ENCODE measurements at places on chromosomes 16 and 17.

- DNase-seq = peak; percentile 60
Observed at GRCh38 chr17:44911133-44912001, 3.9 kb downstream of the GFAP start.

DNA sequence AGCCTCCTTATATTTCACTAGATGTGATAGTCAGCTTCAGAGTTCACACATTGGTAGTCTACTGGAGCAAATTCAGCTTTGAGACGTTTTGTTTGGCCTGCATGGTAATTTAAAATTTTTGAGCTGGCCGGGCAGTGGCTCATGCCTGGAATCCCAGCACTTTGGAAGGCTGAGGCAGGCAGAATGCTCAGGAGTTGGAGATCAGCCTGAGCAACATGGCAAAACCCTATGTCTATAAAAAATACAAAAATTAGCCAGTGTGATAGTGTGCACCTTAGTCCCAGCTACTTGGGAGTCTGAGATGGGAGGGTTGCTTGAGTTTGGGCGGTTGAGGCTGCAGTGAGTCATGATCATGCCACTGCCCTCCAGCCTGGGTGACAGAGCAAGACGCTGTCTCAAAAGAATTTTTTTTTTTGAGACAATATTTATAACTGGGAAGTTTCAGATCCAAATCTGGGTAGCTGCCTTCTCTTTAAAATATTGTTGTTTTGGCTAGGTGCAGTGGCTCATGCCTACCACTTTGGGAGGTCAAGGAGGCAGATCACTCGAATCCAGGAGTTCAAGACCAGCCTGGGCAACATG, 4.8 kb upstream of the BLMH start:
- DNase-seq = no peak

DNA sequence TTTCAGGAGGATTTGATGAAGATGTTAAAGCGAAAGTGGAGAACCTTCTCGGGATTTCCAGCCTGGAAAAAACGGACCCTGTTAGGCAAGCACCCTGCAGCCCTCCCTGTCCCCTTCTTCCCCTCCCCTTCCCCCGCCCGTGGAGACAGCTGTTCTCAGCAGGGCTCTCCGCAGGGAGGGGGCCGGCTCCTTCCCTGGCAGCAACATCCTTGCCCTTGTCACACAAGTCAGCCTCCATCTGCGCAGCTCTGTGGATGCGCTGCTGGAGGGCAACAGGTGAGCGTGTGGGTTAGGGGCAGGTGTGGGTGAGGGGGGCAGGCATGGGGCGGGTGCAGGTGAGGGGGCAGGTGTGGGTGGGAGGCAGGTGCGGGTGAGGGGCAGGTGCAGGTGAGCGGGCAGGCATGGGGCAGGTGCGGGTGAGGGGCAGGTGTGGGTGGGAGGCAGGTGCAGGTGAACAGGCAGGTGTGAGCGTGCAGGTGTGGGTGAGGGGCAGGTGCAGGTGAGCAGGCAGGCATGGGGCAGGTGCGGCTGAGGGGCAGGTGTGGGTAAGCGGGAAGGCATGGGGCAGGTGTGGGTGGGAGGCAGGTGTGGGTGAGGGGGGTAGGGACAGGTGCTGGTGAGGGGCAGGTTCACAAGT, 9.4 kb downstream of the CYBC1 start:
- DNase-seq = no peak

- DNase-seq = no peak
Observed at GRCh38 chr17:20159406-20160069, 150.4 kb downstream of the SPECC1 start.

- no peak for DNase-seq
Observed at GRCh38 chr16:48822431-48822830, 212.5 kb upstream of the N4BP1 start.

DNA sequence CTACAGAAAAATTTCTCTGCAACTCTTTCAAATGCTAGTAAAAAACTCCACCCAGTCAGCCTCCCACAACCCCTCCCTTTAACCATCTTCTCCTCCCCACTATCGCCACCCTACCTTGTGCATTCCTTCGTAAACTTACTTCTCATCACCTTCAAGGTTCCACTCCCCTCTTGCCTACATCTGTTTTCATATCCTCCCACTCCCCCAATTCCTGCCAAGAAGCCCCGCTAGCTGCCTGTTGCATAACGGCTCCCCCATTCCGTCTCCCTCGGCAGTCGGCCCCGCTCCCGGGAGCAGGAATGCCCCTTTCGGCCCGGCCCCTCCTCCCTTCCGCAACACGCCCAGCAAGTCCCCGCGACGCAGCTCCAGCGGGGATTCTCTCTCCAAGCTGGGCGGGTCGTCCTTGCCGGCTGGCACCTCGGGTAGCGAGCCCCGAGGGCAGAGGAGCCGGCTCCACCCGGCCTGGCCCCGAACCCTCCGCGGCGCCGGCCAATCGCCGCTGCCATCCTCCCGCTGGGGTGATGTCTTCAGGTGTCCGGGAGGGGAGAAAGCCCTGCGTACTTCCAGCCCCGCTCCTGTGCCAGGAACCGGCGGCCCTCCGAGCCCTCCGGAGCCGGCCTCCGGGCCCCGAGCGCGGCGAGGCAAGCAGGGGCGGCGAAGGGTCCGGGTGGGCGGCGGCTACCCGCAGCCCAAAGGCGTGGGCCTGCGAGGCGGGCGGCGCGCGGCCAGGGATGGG, 1.5 kb downstream of the PHLPP2 start:
- peak; percentile 54 for DNase-seq

GRCh38 chr17:70119983-70120382, 45.0 kb downstream of the KCNJ16 start:
- DNase-seq = no peak

DNA sequence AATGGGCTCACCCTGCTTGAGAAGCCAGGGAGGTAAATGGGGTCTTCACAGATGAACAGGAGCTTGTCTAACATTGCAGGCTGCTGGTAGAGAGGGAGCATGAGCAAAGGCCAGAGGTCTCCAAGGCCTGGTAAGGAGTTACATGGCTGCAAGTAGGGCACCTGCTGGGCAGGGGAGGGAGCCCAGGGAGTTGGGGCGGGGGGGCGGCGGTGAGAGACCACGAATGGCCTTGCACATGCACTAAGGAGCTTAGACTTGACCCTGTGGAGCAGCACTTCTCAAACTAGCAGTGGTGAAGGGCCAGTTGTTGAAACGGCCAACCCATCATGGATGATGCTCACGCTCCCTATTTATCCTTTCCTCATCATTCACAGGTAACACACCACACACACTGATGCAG, 38.4 kb downstream of the ERN1 start:
- DNase-seq = no peak

DNA sequence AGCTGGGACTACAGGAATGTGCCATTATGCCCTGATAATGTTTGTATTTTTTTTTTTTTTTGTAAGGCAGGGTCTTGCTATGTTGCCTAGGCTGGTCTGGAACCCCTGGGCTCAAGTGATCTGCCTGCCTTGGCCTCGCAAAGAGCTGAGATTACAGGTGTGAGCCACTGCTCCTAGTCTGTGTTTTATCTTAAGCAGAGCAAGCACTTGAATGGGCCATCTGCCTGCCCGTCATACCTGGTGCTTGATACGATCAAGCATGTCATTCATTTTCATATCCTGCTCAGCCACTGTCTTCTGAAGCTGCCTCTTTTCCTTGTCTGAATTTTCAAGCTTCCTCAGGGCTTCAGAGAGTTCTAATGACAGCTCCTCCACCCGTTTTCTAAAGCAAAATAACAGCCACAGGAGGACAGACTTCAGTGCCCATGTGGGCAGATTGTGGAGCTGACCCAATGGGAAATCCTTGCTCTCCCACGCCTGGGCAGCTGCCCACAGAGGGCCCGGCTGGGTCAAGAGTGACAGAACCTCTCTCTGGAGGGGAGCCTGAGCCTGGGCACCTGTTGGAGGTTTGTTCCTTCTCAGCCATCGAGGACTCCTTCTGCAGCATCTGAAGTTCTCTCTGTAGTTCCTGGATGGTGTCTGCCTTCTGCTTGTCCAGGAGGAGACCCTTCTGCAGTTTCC, 36.5 kb downstream of the DHX38 start:
- DNase-seq = no peak

GRCh38 chr17:27072885-27073284, 221.0 kb upstream of the WSB1 start:
- DNase-seq = no peak

DNA sequence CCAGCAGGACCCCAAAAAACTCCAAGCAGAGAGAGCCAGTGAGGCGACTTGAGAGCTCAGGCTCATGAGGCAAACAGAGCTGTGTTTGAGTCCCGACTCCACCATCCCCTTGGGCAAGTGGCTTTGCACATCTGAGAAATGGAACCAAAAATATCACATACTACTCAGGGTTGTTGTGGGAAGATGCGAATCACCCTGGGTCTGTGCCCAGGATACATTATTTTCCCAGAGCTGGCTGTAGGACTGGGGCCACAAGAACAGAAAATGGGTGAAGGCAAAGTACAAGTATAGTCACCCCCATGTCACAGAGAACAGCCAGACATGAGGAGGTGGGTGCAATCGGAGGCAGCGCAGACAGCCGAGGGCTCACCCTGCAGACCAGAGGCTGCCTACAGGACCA, 127.3 kb downstream of the GAS7 start:
- DNase-seq = no peak

GRCh38 chr17:81961087-81961511, at the start of gene NOTUM:
TSS of gene NOTUM (minus strand) at chr17:81961187. CDS start at chr17:81960909, 278 bp downstream.
- DNase-seq = no peak

- DNase-seq = no peak
Observed at GRCh38 chr17:7138800-7139381, 24.3 kb upstream of the ASGR2 start.

GRCh38 chr17:50149417-50150353, 792 bp downstream of the PPP1R9B start:
- DNase-seq = peak; percentile 62

DNA sequence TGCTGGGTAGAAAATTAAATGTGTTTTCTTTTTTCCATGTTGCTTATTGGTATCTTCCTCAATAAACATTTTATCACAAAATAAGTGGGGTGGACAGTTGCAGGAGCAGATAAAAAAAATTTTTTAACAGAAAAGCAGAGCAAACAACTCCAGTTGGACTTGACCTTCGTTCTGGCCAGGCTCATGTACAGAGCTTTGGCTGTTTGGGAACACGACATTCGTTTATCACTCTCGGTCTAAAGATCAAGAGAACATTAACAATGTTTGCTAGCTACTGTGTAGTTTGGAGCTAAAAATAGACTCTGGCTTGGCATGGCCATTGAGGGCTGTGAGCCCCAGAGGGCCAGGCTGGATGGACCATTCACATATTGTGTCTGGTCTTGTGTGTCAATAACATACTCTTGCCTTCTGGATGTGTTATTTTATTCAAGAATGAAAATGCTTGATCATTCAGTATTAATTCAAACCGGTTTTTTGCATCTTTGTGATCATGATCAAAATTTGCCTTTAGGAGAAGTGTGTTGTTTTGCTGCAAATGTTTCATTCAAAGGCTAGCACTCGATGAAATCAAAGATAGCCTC, 56.6 kb downstream of the TMEM186 start:
- no peak for DNase-seq

- no peak for DNase-seq
Observed at GRCh38 chr16:58464047-58464915, 35.7 kb upstream of the NDRG4 start.

GRCh38 chr17:27502526-27503324, 46.5 kb downstream of the KSR1 start:
- no peak for DNase-seq

GRCh38 chr16:85562093-85562786, 50.9 kb upstream of the GSE1 start:
- no peak for DNase-seq

DNA sequence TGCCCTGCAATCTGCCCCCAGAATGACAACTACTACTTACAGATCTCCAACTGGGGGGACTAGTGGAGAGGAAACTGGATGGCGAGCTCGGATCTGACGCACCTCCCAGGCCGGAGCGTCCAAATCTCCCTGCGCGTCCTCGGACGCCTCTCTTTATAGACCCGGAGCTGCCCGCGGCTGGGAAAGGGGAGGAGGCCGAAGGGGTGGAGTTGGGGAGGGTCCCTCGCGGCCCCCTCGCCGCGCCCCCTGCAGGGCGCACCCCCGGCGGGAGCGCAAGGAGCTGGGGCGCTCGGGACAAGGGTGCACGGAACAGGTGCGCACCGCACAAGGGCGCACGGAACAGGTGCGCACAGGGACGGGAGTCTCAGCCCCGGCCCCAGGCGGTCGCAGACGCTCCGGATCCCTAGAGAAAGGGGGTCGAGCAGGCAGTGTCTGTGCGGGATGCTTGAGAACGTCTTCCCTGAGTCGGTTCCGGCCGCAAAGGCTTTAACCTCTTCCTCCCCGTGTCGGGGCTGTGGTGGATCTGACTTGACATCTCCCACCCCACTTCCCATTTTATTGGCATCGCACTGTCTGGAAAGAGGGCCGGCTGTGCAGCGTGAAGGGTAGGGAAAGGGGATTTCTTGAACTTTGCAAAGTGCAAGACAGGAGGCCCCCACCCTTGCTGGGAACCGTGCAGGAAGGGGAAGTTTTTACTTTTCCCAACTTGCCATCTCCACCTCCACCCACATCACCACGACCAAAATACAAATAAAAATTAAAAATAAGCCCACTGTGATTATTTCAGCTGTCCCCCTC, at the start of gene MYH11:
TSS of gene MYH11 (minus strand) at position 128 of the 798 bp plus-strand sequence. CDS start 18,776 bp downstream, outside the sequence.
- no peak for DNase-seq

DNA sequence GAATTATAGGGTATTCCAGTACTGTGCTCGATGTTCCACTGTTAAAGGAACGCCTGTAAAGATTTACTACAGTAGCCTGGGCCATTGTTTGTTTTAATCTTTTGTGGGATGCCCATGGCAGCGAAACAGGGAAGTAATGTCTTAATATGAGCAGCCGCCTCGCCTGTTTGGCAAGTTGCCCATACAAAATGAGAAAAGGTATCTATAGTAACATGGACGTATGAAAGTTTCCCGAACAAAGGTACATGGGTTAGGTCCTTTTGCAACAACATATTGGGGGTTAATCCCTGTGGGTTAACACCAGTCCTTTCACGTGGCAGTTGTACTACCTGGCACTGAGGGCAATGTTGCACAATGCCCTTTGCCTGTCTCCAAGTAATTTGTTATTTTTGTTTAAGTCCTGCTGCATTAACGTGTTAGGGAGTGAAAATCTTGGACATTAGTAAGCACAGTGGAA, 21.1 kb upstream of the TMC5 start:
- no peak for DNase-seq

- no peak for DNase-seq
Observed at GRCh38 chr17:75602644-75603043, 15.0 kb downstream of the MYO15B start.

DNA sequence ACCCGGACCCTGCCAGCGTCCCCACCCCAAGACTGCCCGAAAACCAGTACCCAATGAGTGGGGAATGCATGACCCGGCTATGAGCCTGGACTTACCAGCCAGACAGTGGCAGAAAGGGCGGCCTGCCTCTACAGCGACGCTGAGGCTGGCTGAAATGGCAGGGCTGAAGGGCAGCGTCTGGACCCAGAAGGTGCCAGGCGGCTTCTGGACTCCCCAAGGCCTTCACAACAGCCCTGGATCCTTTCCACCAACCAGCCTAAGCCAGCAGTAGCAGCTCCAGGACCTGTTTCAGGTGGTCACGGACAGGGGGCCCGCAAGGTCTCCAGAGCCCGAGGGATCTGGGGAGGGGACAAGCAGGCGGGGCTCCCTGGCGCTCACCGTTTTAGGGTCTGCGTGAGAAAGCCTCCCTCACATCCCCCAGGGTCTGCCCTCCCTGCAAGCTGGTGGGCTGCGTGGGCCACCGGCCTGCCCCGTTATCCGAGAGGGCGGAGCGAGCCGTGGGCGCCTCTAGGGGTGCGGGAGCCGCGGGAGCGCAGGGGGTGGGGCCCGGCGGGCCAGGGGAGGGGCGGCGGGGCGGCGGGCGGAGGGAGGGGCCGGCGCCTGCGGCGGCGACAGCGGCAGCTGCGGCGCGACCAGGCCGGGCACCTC, at the start of gene RIPOR1:
TSS of gene RIPOR1 (plus strand) at position 608 of the 648 bp plus-strand sequence. CDS start 9,618 bp downstream, outside the sequence.
- peak; percentile 43 for DNase-seq

Data from T-helper 1 cell (primary cell).